ENCODE measurements at places on chromosomes 6 and 20.
A peak's percentile ranks its signal among the peaks of the same experiment; 100 is the strongest.

DNA sequence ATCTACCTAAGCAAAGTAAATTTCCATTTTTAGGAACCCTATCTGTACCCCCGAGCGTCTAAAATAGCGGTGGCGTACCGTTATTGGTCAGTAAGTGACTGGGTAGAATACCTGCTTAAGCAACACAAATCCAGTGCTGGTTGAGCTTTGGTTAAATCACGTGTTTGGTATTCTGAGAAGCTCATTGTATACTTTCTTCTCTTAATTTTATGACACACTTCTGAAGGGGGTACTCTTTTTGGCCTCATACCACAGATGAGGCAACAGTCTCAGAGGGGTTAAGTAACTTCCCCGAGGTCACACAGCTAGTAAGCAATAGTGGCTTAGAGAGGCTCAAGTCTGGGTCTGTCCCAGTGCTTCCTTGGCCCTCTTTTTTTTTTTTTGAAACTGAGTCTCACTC lies 151.2 kb downstream of the TFAP2C start:
- no peak for DNase-seq

DNA sequence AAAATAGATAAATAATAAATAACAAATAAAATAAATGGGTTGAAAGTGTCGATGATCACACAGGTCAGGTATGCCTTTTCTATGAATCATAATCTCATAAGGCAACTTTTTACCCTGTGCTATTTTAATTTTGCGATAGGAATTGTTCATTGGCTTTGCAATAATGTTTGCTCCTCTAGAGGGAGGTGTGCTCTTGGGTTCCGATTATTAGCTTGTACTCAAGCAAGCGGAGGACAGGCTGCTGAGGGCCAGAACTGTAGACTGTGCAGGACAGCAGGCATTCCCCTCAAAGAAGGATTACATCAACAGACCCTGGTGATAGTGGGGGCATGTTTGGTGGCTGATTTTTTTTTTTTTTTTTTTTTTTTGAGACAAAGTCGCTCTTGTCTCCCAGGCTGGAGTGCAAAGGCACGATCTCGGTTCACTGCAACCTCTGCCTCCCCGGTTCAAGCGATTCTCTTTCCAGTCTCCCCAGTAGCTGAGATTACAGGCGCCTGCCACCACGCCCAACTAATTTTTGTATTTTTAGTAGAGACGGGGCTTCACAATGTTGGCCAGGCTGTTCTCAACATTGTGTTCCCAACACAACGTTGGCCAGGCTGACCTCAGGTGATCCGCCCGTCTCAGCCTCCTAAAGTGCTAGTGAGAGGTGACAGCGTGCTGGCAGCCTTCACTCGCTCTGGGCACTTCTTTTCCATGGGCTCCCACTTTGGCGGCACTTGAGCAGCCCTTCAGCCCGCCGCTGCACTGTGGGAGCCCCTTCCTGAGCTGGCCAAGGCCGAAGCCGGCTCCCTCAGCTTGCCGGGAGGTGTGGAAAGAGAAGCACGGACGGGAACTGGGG lies 35.6 kb downstream of the RIOK1 start:
- peak; percentile 50 for DNase-seq

DNA sequence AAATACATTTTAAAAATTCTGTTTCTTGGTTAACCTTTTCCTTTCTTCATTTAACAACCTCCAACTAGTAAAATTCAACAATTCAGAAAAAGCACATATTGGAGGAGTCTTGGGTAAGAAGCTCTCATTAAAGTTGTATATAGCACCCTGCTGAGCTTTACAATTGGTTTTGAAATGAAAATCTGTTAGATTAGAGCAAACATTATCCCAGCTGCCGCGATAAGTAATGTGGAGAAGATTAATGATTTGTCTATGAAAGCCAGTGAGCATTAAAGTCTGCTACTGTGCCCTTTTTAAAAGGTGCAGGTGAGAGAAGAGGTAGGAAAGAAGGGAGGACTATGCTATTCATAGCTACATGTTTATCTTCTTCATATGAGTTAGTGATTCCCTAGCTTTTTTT lies 201.5 kb downstream of the ZFAND3 start:
- DNase-seq, result no peak

GRCh38 chr6:82129797-82130196 lies 117.7 kb downstream of the IBTK start:
- DNase-seq, result no peak

DNA sequence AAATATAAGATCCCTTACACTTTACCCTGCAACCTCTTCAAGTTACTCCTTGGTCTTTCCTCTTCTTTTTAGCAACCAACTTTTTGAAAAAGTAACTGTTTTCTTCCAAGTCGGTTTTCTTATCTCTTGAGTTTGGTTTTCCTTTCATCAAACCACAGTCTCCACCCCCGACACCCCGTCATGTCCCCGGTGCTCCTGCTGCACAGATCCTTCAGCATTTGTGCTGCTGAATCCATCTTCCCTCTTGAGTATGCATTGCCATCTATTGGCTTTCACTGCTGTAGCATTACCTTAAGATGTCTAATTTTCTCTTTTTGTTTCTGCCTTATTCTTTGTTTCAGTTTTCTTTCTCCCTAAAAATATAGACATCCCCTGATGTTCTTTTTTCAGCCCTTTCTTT lies 11.9 kb upstream of the TNFRSF21 start:
- DNase-seq, result no peak

DNA sequence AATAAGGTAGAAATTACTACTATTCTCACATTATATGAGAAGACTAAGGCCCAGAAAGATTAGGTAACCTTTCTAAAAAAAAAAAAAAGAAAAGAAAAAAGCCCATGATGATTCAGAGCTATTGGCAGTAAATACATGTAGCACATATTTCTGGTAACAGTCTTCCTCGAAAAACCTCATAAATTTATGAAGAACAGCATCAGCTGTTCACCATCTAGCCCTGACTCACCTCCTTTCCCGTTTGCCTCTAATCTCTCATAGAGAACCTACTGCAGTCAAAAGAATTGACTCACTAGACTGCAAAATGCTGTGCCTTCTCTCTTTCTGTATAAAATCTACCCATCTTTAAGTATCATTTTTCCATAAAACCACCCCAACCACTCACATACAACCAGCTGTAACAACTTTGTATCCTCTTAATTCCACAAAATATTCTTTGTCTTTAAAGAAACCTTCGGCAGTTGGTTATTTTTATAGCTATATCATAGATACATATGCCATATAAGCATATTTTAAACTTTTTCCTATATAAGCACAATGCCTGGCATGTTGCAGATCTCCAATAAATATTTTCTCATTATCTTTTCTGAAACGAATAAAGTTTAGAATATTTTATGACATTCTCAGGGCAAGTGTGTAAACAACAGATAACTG lies 152.7 kb upstream of the ENPP5 start:
- no peak for DNase-seq

- DNase-seq, result peak; percentile 4
These were observed 273.9 kb downstream of the RFPL4B start for GRCh38 chr6:112620812-112621569.

GRCh38 chr6:100426744-100427338 lies 37.9 kb downstream of the SIM1 start:
- no peak for DNase-seq

- peak; percentile 58 for DNase-seq
These were observed 26.8 kb downstream of the PPP1R14C start for GRCh38 chr6:150169609-150170008.

DNA sequence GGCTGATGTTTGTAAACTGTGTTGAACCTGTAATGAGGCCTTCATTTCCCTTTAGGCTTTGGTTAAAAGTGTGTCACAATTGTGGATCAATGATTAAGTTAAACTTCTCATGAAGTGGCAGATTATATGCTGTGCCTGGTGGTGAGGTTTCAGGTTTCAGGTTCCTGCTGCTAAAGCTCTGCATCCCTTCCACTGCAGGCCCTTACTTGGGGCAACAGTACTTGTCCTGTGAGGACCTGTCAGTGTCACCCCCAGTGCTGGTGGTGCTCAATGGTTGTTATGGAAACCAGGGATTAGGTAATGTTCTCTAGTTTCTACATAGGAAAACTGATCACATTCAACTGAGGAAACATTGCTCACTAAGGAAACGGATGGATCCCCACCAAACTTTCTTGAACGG lies 18.5 kb downstream of the RPP21 start:
- DNase-seq, result no peak

GRCh38 chr6:15622045-15622740 lies 40.6 kb downstream of the DTNBP1 start:
- no peak for DNase-seq

- no peak for DNase-seq
These were observed 35.4 kb downstream of the AKAP12 start for GRCh38 chr6:151275121-151275520.

- no peak for DNase-seq
These were observed 178.4 kb downstream of the MRPL14 start for GRCh38 chr6:43948527-43949485.

- no peak for DNase-seq
These were observed 20.2 kb downstream of the GPR6 start for GRCh38 chr6:109998159-109998785.

- no peak for DNase-seq
These were observed 9.6 kb downstream of the LRP11 start for GRCh38 chr6:149854532-149854931.

DNA sequence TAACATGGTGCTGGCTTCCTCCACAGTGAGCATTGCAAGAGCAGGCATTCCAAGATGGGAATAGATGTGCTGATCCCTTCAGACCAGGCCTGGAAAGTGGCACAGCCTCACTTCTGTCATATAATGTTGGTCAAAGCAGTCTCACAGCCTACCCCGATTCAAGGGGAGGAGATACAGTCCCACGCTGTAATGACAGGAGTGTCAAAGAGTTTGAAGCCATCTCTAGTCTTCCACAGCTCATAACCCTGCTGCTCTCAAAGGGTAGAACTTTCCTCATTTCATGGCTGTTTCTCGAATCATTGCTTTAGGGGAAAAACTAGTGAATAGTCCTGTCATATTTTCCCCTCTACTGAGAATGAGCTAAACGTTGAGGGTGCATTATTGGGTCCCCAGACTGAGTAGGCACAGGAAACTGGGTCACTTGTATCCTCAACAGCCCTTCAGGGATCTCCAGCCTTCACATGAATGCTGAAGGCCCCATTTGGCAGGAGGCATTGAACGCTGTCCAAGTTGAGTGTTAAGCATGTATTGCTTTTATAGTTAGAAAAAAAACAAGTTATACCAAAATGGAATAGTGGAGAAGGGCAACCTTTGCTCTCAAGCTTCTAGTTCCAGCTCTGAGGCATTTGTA lies 27.3 kb downstream of the DTD1 start:
- no peak for DNase-seq

DNA sequence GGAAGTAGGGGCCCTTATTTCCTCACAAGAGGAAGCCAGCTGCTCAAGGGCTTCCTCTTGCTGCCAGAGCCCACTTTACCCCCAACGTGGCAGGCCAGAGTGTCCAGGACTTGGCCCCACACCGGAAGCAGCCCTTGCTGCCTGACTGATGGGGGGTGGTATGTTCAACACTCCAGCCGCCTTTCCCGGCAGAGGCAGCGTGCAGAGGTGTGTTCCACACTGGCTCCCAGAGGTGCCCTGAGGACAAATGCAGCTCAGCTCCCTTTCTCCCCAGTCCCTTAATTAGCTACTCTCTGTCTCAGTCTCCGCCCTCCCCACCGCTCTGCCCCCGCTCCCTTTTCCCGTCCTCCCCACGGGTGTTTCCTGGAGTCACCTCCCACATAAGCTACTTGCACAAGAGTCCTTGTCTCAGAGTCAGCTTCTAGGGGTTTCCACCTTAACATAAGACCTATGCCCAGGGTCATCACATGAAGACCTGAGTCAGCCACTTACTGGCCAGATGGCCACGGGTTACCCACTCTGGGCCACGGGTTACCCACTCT lies 61.7 kb upstream of the SHLD1 start:
- DNase-seq, result no peak

- DNase-seq, result no peak
These were observed 537.4 kb upstream of the BTBD3 start for GRCh38 chr20:11380283-11380682.

DNA sequence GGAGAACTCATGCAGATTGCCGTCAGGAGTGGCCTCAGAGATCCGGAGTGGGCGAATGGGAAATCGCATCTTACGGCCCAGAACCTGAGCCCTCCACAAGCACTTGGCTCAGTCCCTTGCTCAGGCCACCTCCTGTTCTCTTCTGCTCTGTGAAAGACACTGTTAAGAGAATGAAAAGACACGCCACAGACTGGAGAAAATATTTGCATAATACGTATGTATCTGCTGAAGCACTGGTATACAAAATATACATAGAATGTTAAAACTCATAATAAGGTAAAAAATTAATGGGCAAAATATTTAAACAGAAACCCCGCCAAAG lies 838 bp upstream of the POM121L2 start:
- no peak for DNase-seq

- DNase-seq, result no peak
These were observed 7.3 kb downstream of the VTA1 start for GRCh38 chr6:142154336-142154735.

DNA sequence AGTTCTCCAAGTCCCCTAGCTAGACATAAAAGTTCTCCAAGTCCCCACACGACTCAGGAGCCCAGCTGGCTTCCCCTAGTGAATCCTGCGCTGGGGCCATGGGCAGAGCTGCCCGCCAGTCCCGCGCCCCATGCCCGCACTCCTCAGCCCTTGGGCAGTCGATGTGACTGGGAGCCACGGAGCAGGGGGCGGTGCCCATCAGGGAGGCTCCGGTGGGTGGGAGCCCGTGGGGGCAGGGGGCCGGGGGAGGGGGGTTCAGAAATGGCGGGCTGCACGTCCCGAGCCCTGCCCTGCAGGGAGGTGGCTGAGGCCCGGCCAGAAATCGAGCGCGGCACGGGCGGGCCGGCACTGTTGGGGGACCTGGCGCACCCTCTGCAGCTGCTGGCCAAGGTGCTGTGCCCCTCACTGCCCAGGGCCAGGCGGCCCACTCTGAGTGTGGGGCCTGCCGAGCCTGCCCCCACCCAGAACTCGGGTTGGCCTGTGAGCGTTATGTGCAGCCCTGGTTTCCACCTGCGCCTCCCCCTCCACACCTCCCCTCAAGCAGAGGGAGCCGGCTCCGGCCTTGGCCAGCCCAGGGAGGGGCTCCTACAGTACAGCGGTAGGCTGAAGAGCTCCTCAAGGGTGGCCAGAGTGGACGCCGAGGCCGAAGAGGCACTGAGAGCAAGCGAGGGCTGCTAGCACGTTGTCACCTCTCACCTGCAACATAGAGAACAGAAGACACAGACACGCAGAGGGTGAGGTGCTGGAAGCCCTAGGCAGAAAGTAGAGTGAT lies 11.4 kb downstream of the GSTA5 start:
- DNase-seq, result no peak

DNA sequence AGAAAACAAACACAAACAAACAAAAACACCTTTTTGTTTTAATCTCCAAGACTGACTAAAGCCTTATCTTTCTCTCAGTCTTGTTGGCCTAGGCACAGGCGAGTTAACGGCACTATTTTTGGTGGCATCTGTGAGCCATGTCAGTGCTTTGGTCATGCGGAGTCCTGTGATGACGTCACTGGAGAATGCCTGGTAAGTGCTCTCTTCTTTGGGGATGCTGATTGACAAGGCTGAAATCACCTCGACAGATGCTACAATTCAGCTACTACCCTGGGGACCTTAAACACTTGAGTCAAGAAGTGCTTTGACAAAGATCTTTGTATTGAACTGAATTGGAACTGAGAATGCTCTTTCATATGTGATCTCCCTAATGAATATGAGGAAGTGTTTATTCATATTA lies 384.1 kb downstream of the LAMA2 start:
- DNase-seq, result no peak

Measured in SW480 (cell line).